ENCODE measurements at places on chromosomes 1 and 21.

DNA sequence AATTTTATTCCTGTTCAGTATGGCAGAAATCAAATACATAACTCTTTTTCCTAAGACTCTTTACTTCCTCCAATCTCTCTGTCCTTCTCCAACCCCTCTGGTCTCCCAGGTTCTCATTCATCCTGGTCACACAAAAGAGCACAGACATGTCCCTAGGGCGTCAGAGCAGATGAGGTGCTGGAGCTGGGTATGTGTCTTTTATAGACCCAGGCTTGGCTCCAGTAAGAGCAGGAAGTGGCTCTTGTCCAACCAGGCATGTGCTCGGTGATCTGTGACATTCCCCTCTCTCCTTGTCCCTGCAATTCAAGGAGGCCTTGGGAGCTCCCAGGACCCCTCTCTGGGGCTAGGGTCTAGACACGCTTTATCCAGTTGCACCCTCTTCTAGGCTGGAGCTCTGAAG, 18.0 kb upstream of the LCE2D start:
- no peak for DNase-seq

GRCh38 chr1:167173516-167174184, 47.0 kb upstream of the POU2F1 start:
- DNase-seq, result no peak

DNA sequence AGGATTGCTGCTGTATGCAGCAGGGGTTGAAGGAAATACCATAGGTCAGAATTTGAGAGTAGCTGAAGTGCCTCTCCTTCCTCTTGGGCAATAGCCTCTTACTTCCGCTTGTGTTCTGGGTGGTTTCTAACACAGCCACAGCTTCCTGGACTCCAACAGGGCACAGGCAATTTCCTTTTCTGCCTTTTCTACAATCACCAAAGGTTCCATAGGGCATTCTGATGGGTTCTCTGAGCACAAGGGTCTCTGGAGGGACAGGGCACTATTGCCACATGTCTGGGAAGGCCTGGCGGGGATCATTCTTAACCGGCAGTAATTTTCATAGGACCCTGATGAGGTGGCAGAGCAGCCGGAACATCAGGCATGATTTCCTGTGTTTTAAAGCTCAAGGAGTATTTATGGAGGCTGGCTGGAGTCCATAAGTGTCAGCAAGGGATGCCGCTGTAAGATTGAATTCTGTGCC, 5.5 kb upstream of the AGTRAP start:
- peak; percentile 37 for DNase-seq

DNA sequence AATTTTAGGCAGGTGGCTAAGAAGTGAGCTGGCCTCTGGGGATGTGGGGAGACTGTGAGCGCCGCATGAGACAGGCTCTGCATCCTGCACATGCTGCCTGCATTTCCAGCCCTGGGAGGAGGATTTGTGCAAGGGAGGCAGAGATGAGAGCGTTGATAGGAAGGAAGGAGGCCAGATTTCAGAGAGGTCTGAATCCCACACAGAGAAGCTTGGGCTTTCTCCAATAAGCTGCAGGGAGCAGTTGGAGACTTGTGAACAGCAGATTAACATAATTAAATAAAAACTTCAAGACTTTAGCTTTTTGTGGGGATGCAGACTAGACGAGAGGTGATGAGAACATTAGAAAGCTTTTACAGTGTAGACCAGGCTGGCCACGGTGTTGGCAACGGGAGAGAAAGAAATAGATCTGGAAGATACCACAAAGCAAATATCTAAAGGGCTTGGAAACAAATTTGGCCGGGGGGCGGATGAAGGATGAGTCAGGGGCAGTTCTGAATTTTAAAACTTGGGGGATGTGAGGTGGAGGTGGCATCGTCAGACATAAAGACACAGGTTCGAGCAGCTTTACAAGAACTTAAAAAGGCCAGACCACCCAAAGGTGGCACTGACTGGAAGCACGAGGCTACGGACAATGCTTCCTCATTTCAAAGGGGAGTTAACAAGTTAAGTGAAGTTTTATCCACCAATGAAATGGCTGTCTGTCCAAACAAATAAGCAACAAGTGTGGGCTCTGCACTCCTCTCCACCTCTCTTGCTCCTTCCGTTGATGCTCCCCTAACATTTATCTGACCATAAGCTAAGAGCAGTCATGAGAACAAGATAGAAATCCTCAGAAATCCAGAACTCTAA, 57.0 kb downstream of the HIVEP3 start:
- DNase-seq, result no peak

DNA sequence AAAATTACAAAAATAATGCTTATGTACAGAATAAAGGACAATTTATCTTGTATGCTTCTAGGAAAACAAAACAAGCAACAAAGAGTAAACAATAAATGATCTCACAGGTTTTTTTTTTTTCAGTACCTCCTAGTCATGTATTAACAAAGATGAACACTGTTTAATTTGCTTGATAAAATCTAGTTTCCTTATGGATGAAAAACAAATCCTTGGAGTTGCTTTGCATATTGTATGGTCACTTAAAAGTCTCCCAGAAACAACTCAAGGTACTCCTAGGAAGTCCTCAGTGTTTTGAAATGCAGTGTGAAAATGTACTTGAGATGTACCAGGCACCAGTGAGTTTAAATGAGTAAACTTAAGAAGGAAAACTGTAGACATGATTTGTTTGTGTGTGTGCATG, 686.0 kb upstream of the BRINP3 start:
- no peak for DNase-seq

DNA sequence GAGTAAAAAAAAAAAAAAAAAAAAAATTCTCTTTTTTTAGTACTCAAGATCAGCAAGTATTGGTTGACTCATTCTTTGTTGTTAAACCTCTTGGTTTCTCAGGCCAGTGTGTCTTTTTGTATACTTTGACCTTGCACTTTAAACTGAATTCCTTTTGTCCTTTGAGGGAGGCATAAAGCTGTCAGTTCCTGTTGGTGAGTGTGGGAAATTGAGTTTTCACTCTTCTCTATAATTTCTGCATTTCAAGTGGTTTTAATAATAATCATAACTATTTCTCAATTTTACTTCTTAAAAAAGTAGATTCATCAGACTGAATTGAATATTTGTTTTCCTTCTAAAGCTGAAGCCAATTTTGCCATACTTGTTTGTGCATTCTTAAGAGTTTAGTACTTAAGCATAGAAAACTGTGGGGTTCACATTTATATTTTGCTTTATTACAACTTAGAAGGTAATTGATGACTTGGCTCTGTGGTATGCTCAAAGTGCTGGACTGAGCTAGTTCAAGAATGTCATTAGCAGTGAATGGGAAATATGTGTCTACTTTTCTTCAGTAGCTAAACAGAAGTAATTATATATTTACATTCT, 43.4 kb downstream of the ITSN1 start:
- DNase-seq, result peak; percentile 19

DNA sequence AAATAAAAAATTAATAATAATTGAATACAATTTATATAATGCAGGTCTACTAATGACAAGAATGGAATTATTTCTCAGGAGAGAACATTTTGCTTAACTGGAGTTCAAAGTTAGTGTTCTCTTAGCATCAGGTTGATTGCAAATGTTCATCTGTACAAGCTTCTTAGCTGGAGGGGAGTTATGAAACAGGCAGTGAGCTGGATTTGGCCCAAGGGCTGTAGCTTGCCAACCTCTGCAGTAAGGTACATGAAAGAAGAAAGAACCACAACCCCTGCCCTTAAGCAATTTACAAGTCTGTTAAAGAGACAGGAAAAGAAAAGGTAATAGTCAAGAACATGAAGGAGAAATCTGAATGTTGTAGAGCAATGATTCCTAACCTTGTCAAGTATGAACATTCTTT, 17.0 kb downstream of the LPGAT1 start:
- DNase-seq, result no peak

GRCh38 chr1:207807690-207808321, 56.0 kb downstream of the CD46 start:
- DNase-seq, result no peak

GRCh38 chr1:181015251-181015615, 7.4 kb downstream of the STX6 start:
- no peak for DNase-seq

- no peak for DNase-seq
Measured at GRCh38 chr1:15191770-15192169, 38.2 kb downstream of the TMEM51 start.

GRCh38 chr1:228652116-228652515, 83.2 kb upstream of the RHOU start:
- no peak for DNase-seq

- no peak for DNase-seq
Measured at GRCh38 chr1:77024500-77024899, 157.2 kb downstream of the ST6GALNAC5 start.

DNA sequence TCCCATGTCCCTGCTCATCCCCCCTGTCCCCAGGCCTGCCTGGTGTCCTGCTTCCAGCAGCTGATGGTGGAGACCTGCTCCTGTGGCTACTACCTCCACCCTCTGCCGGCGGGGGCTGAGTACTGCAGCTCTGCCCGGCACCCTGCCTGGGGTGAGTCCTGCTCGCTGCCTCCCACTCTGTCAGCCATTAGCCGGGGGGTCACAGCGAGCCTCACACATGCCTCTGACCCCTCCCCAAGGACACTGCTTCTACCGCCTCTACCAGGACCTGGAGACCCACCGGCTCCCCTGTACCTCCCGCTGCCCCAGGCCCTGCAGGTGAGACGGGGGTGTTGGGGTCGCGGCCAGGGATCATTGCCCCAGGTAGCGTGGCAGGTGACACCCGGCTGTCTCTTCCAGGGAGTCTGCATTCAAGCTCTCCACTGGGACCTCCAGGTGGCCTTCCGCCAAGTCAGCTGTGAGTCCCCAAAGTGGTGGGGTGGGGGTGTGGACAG, 10.0 kb downstream of the SCNN1D start:
- peak; percentile 36 for DNase-seq

DNA sequence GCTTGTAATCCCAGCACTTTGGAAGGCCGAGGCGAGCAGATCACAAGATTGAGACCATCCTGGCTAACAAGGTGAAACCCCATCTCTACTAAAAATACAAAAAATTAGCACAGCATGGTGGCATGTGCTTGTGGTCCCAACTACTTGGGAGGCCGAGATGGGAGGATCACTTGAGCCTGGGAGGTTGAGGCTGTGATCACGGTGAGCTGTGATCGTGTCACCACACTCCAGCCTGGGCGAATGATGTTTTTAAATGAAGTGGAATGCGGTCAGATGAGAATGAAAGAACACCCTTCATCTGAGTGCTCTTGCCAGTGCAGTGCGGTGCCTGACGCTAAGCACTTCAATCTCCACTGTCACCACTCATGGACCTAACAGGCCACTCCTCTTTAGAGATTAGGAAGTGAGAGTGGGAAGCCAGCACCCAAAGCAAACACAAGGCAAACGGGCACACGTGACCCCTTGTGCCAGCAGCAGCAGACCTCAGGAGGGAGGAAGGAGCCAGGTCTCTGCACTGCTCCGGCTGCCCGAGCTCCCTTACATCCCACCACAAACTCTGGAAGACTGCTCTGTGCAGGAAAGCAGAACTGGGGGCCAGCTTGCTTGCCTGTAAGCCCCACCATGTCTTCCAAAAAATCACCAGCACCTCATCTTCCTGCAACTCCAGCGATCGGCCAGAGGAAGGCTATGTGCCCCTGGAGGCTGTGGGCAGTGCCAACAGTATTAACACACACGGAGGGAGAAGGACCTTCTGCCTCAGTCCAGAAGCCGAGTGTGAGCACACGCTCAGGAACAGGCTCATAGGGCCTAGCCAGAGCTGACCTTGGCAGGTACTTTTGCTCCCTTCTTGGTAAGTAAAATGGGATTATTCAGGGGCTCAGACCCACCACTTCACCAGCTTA, 9.7 kb downstream of the CTNNBIP1 start:
- peak; percentile 60 for DNase-seq

All from large intestine (tissue), 12 donors.